ENCODE measurements at places on chromosomes 3 and 15. TPM values are rescaled to one million over a fixed set of nuclear protein-coding genes. Genes with fewer than 3 reads are reported as not detected.

The REC114 gene
- total RNA-seq, result not detected

The MINAR1 gene
- 1.3 TPM for total RNA-seq

The STARD9 gene
- 0.70 TPM for total RNA-seq

The BCL2A1 gene
- total RNA-seq, result not detected

The NRG4 gene
- 13.9 TPM for total RNA-seq

GRCh38 chr3:71244826-71245488 is 338.6 kb downstream of the FOXP1 start:
- peak; percentile 33 for DNase-seq

DNA sequence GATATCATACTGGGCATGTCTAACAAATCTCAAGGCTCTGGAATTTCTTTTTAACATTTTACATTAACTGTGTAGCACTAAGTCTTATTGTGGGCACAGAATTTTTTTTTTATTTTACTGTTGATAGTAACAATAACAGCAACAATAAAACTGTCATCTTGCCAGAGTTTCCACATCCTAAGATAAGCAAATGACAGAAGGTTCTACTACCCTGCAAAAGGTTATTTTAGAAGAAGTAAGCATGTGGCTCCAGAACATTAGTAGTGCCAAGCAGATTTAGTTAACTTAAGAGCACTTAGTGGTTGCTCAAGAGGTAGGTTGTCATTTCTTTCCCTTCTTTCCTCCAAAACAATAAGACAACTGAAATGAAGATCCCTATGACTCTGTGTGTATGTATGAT is 743.0 kb upstream of the CBLB start:
- no peak for DNase-seq

DNA sequence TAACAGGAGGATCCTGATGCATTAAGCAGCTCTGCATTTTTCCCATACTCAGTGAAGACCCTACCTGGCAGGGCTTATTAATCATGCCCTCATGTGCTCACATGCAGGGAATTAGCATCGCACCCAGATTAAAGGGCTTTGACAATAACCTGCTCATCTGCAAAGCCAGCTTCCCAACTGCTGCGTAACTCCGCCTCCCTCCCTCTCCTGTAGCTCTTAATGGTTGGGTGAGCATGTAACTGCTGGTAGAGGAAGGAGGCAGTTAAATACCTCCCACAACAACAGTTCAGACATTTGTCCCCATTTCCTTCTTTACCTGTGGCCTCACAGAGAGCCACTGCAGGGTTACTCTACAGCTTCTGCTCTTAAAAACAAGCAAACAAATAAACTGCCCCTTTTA is 203.6 kb upstream of the WNT5A start:
- DNase-seq, result no peak

DNA sequence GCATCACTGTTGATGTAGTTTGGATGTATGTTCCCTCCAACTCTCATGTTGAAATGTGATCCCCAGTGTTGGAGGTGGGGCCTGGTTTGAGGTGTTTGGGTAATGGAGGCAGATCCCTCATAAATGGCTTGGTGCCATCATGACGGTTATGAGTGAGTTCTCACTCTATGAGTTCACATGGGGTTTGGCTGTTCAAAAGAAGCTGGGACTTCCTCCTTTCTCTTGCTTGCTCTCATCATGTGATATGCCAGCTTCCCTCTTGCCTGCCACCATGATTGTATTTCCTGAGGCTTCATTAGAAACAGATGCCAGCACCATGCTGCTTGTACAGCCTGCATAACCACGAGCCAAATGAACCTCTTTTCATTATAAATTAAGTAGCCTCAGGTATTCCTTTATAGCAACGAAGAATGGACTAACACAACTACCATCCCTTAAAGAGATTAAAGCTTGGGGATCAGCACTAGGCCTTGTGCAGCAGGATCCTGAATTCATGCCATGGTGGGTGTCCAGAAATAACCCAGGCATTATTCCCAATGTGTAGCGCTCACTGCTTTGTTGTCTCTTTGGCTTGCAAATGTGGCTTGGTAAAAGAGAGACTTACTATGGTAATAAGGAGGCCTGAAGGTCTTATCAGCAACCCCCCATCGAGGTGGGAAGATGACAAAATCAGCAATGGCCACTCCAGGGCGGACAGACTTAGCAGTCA is 41.9 kb downstream of the NDUFB4 start:
- DNase-seq, result peak; percentile 23

GRCh38 chr3:88452228-88452627 is 302.5 kb downstream of the C3orf38 start:
- no peak for DNase-seq

GRCh38 chr3:65619451-65619881 is 419.3 kb downstream of the MAGI1 start:
- peak; percentile 60 for DNase-seq

GRCh38 chr3:184965639-184966430 is 153.9 kb downstream of the VPS8 start:
- no peak for DNase-seq

GRCh38 chr3:170488802-170489201 is 70.1 kb downstream of the CLDN11 start:
- peak; percentile 68 for DNase-seq

GRCh38 chr3:146594843-146595482 is 10.2 kb downstream of the PLSCR5 start:
- DNase-seq, result no peak

DNA sequence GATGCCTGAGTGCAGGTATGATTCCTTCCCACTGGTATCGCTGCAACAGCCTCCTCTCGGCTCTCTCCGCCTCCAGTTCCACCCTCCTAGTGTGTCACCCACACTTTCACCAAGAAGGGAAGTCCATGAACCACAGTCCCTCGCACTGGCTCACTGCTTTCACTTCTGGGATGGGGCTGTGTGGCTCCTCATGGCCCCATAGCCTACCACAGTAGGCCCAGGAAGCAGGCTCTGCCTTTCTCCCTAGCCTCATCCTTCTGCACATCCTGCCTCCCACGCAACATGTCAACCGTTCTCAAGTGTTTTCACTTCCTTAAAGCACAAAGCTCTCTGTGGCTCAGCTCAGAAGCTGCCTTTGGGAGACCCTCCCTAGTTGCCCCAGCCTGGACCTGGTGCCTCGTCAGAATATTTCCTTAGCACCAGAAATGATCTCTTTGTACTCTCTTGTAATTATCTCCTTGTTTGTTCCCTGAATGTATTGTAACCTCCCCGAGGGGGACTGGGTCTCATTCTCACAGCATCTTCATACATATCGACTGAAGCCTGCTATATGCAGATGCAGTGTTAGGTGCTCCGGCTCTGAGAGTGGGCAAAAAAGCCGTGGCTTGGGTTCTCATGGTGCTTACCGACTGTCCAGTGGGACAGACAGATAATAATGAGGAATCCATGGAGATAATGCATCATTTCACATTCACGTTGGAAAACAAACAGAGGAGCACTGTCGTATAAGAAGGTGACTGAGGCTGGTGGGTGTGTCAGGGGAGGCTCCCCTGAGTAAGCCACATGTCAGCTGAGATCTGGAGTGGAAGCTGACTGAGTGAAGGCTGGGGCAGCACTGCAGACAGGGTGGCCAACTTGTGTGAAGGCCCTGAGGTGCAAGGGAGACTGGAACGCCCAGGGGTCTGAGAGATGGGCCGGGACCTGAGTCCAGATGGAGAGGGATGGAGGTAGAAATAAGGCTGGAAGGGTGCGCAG is 107.1 kb downstream of the DGKG start:
- no peak for DNase-seq

DNA sequence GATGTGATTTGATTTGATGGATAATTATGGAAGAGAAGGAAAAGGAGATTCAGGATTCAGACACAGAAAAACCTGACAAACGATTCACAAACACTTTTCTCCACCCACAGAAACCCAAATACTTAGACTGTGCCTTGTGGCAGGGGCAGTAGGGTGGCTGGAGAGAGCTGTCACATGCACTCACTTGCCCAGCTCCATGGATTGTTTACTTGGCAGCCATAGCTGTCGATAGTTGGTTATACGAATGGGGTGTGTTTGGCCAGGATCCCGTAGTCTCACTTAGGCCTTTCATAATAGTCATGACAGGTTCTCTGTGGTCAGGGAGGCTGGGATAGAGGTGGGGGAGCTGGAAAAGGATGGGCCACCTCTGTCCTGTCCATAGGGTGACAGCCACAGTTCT is 76.9 kb downstream of the CACNA1D start:
- DNase-seq, result no peak

DNA sequence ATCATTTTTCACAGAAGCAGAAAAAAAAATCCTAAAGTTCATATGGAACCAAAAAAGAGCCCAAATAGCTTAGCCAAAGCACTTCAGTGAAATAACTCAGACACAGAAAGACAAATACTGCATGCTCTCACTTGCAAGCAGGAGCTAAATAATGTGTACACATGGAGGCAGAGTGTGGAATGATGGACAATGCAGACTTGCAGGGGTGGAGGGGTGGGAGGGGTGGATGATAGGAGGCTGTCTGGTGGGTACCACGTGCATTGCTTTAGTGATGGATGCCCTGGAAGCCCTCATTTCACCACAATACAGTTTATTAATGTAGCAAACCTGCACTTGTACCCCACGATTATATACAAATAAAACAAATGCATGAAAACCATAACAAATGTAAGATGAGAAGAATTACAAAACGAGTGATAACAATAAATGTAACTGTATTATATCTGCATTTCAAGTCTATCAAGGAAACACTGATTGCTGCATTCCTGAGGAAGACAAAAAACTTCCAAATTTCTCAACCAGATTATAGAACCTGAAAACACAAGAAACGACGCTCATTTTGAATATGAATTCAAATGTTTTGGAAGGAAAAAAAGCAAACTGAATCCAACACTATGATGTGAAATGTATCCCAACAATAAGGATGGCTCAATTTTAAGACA is 96.5 kb downstream of the DLG1 start:
- DNase-seq, result no peak

DNA sequence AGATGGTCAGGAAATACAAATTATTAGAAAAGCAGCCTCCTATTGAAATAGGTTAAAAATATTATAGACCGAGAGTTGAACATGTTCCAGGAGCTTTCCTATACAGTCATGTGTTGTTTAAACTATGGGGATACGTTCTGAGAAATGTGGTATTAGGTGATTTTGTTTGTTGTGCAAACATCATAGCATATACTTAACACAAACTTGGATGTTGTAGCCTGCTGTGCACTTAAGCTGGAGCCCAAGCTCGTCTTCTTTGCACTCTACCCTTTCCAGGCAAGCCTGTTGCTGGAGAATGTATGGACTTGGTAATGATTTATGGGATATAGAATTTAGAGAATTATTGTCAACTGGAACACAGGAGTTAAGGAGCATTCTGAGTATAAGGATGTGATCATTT is 140.2 kb downstream of the AKAP13 start:
- DNase-seq, result no peak

GRCh38 chr3:119891944-119892721 is 110.2 kb downstream of the NR1I2 start:
- DNase-seq, result peak; percentile 55

DNA sequence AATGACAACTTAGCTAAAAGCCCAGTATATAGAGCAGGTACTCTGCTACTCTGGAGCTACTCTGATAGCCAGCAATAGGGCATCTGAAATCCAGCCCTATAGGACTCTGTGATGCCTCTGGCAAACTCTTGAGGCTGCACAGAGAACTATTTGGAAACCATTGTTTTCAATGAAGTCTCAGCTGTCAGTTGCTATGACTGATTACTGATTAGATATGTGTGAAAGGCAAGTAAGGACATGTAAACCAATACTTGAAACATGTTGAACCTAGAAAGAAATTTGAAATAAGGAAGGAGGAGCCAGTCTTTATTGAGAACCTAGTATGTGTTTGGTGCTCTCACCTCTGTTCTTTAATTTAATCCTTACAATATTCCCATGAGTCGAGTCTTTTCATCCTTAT is 40.2 kb upstream of the CRTC3 start:
- DNase-seq, result no peak

- no peak for DNase-seq
Measured at GRCh38 chr3:184594371-184595001, 32.9 kb downstream of the EPHB3 start.

DNA sequence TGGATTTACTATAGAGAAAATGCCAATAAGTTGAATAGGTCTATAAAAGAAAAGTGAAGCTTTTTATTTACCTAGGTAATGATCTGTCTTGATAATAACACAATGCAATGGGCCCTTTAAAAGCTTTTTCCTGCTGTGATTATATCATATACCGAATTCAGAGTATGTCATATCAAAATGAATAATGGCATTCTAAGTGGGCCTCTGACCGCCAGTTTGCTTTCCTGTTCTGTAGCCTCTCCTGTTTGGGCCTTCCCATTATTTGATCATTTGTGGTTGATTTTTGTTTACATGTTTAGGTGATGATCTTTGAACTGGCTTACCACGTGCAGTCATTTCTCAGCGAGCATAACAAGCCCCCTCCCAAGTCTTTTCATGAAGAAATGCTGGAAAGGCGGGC is 14.9 kb downstream of the EIF2AK4 start:
- DNase-seq, result no peak

GRCh38 chr15:59230531-59231055 is 23.9 kb downstream of the LDHAL6B start:
- no peak for DNase-seq

Data from H4 (cell line).